ENCODE measurements at places on chromosomes 6 and 20. TPM values are rescaled to one million over a fixed set of nuclear protein-coding genes. Genes with fewer than 3 reads are reported as not detected.

- H3K27me3 ChIP-seq = no peaks in the 10 kb centered on the region
- no peaks in the 10 kb centered on the region for H3K36me3 ChIP-seq
- H3K4me3 ChIP-seq = no peak overlapping the region
- DNase-seq = no peak
Observed at GRCh38 chr20:8909596-8909995, 159.3 kb upstream of the PLCB4 start.

- H3K36me3 ChIP-seq = no peaks in the 10 kb centered on the region
- peak; percentile 53 for DNase-seq
- H3K4me3 ChIP-seq = no peak overlapping the region
- no peak overlapping the region for H3K27ac ChIP-seq
Observed at GRCh38 chr6:82555801-82556200, 192.2 kb downstream of the TPBG start.

- no peaks in the 10 kb centered on the region for H3K4me1 ChIP-seq
- H3K27me3 ChIP-seq = no peaks in the 10 kb centered on the region
- no peaks in the 10 kb centered on the region for H3K36me3 ChIP-seq
Observed at GRCh38 chr20:42093542-42094440, 475.6 kb upstream of the CHD6 start.

GRCh38 chr20:62887152-62887859 is 25.7 kb upstream of the TCFL5 start:
- peak; percentile 96 for DNase-seq
- H3K36me3 ChIP-seq = peaks cover 26% of the 10 kb centered on the region
- H3K4me1 ChIP-seq = peaks cover 15% of the 10 kb centered on the region
- H3K27me3 ChIP-seq = no peaks in the 10 kb centered on the region
- H3K4me3 ChIP-seq = no peak overlapping the region

GRCh38 chr20:3551681-3552434 is 81.0 kb downstream of the ATRN start:
- no peak for DNase-seq
- H3K4me3 ChIP-seq = no peak overlapping the region
- no peaks in the 10 kb centered on the region for H3K4me1 ChIP-seq
- H3K36me3 ChIP-seq = peaks cover 2% of the 10 kb centered on the region

GRCh38 chr6:33995309-33996119 is 150.4 kb downstream of the GRM4 start:
- no peaks in the 10 kb centered on the region for H3K4me1 ChIP-seq
- H3K27ac ChIP-seq = no peak overlapping the region
- H3K4me3 ChIP-seq = no peak overlapping the region
- no peak for DNase-seq

GRCh38 chr6:21393441-21394165 is 199.9 kb upstream of the SOX4 start:
- H3K36me3 ChIP-seq = no peaks in the 10 kb centered on the region
- peak; percentile 38 for DNase-seq
- no peaks in the 10 kb centered on the region for H3K27me3 ChIP-seq
- H3K4me3 ChIP-seq = no peak overlapping the region

GRCh38 chr6:134436281-134436815 is 118.4 kb upstream of the SGK1 start:
- H3K27ac ChIP-seq = peak overlapping the region; percentile 94
- peak; percentile 98 for DNase-seq
- H3K4me1 ChIP-seq = peaks cover 8% of the 10 kb centered on the region
- no peaks in the 10 kb centered on the region for H3K36me3 ChIP-seq

DNA sequence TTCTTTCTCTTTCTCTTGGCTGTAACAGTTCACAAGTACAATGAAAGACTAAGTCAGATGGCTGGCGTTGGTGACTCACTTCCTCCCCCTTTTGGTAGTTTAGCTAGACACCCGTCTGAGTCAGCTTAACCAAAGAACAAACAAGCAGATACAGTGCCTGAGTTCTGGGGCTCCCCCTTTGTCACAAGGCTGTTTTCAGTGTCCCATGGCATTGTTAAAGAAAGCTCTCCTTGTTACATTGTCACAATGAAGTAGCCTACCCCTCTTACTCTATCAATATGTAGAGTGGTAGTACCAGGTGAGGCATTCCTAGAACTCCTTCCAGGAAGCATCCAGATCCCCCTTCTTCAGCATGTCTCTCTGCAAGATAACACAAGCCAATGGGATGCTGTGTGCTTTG is 38.6 kb downstream of the KIAA0408 start:
- H3K4me1 ChIP-seq = peaks cover 2% of the 10 kb centered on the region
- H3K4me3 ChIP-seq = no peak overlapping the region
- H3K27me3 ChIP-seq = no peaks in the 10 kb centered on the region
- H3K36me3 ChIP-seq = no peaks in the 10 kb centered on the region
- H3K27ac ChIP-seq = no peak overlapping the region
- DNase-seq = peak; percentile 96

- DNase-seq = no peak
- H3K27me3 ChIP-seq = no peaks in the 10 kb centered on the region
- no peaks in the 10 kb centered on the region for H3K4me1 ChIP-seq
- H3K4me3 ChIP-seq = no peak overlapping the region
- no peaks in the 10 kb centered on the region for H3K36me3 ChIP-seq
- H3K27ac ChIP-seq = no peak overlapping the region
Observed at GRCh38 chr6:158686791-158687381, 37.0 kb downstream of the SYTL3 start.

DNA sequence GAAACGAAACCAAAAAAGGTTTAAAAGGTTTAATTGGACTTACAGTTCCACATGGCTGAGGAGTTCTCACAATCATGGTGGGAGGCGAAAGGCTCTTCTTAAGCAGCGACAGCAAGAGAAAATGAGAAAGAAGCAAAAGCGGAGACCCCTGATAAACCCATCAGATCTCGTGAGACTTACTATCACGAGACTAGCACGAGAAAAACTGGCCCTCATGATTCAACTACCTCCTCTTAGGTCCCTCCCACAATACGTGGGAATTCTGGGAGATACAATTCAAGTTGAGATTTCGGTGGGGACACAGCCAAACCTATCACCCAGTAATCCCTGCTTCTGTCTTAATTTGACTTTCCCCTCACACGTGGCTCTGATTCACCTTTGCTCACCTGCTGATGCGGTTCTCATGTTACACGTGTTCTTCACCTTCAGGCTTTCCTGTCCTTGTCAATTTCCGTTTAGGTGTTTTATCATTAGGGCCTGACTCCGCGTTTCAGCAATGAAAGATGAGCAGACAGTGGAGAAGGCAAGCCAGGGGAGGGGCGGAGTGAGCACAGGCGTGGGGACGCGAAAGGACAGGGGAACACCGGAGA is 57.1 kb downstream of the AGPAT4 start:
- H3K4me3 ChIP-seq = no peak overlapping the region
- H3K4me1 ChIP-seq = no peaks in the 10 kb centered on the region
- no peak overlapping the region for H3K27ac ChIP-seq
- no peaks in the 10 kb centered on the region for H3K36me3 ChIP-seq
- DNase-seq = no peak

- no peak overlapping the region for H3K27ac ChIP-seq
- H3K36me3 ChIP-seq = no peaks in the 10 kb centered on the region
- no peaks in the 10 kb centered on the region for H3K4me1 ChIP-seq
- H3K27me3 ChIP-seq = no peaks in the 10 kb centered on the region
- H3K4me3 ChIP-seq = no peak overlapping the region
Observed at GRCh38 chr6:137001299-137001976, 43.3 kb downstream of the IL20RA start.

DNA sequence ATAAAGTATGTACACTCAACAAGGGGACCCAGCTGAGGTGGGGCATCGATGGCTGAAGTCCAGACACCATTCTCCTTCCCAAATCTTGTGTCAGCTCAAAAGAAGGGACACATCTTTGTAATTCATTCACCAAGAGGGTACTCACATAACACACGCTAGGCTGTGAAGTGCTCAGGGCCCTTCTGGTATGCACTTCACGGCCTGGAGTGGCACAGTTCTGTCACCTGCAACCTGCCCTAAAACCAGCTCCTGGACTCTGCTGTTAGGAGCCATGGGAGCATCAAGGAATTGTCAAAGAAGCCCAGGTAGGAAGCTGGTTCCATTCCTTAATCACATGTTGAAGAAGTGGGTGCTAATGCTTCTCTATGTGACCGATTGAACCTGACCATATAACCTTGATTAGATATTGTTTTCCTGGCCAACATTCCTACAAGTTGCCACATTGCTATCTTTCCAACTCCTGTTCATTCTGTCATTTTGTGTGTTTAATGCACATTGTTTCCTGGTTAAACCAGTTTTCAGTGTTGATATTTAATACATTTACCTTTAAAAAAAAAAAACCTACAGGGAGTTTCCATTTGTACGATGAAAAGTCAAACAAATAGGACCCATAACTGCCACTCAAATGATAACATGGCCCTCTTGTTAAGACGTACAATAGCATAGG is 127.3 kb downstream of the TNFRSF21 start:
- H3K4me1 ChIP-seq = no peaks in the 10 kb centered on the region

GRCh38 chr6:167543602-167544497 is 219.0 kb downstream of the TTLL2 start:
- no peaks in the 10 kb centered on the region for H3K36me3 ChIP-seq
- H3K27me3 ChIP-seq = no peaks in the 10 kb centered on the region
- no peak overlapping the region for H3K4me3 ChIP-seq
- no peak overlapping the region for H3K27ac ChIP-seq
- no peaks in the 10 kb centered on the region for H3K4me1 ChIP-seq
- DNase-seq = peak; percentile 20

DNA sequence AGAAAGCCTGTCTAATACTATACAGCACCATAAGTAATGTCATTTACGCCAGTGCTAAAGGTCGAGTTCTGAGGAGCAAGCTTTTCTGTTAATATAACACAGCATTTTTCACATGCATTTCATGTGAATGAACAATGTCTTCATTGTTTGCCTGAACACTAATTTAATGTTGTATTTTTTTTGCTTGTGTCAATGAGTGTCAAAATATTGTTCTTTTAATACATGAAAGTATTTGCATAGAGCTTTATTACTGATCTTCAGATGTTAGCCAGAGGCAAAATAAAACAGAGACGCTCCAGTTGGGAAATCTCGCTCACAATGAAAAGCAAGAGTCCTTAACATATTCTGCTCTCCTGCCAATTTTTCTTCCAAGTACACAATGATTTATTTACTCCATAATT is 151.8 kb downstream of the FOXC1 start:
- no peak for DNase-seq
- no peaks in the 10 kb centered on the region for H3K4me1 ChIP-seq
- no peak overlapping the region for H3K27ac ChIP-seq
- H3K36me3 ChIP-seq = no peaks in the 10 kb centered on the region
- H3K4me3 ChIP-seq = no peak overlapping the region

GRCh38 chr6:119960456-119960855 is 610.9 kb upstream of the MAN1A1 start:
- no peaks in the 10 kb centered on the region for H3K27me3 ChIP-seq
- H3K4me1 ChIP-seq = no peaks in the 10 kb centered on the region
- DNase-seq = peak; percentile 8

DNA sequence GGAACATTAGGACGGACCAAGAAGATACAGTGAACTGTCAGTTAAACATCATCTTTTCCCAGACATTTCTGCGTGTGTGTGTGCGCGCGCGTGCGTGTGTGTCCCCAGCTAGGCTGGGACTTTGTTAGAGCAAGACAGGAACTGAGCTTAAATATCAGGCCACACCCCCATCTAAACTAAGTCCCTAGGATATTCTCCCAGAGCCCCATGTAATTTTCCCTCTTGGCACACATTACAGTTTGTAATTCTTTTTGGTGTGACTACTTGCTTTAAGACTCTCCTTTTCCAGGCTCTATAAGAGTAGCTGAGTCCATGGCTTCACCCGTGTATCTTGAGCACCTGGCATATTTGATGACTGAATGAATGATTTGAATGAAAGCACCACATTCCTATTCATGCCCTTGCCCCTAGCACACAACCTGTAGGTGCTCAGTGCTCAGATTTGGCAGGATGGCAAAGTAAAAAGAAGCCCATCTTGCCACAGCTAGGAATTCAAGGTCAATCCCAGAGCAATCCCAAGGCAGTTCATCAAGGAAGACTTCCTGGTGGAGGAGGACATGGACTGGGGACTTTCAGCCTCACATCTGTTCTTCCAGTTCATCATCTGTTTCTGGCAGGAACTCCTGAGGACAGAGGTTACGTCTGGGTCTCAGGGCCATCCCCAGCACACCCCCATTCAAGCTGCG is 69.2 kb downstream of the MRPL14 start:
- H3K36me3 ChIP-seq = no peaks in the 10 kb centered on the region
- H3K4me3 ChIP-seq = no peak overlapping the region
- no peaks in the 10 kb centered on the region for H3K27me3 ChIP-seq

DNA sequence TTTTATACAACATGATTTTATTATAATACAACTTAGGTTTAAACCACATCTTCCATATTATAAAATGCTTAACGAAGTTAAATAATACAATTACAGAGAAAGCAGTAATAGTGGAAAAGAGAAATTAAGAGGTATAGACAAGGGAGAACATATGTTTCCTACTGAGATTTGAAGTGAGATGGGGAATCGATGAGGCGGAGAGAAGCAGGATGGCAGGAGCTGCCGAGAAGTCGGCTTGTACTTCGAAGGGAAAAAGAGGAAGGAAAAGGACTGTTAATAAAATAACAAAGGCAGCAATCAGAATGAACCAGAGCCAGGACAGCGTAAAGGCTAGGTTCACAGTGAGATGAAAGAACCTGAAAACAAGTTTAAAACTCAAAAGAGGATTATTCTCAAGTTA is 15.4 kb downstream of the FBXL4 start:
- no peak overlapping the region for H3K4me3 ChIP-seq
- no peak overlapping the region for H3K27ac ChIP-seq
- no peak for DNase-seq
- peaks cover 2% of the 10 kb centered on the region for H3K4me1 ChIP-seq
- no peaks in the 10 kb centered on the region for H3K36me3 ChIP-seq
- no peaks in the 10 kb centered on the region for H3K27me3 ChIP-seq

The E2F3 gene
- 3.1 TPM for total RNA-seq

The IL17A gene
- total RNA-seq = not detected

The DEFB132 gene
- not detected for total RNA-seq

The OPRM1 gene
- not detected for total RNA-seq

The SLC35F1 gene
- under 0.01 TPM for total RNA-seq

The RBPJL gene
- total RNA-seq = not detected

The LHFPL5 gene
- total RNA-seq = not detected

The NT5E gene
- total RNA-seq = 257 TPM

The ANKRD66 gene
- total RNA-seq = not detected

The CCND3 gene
- 10.3 TPM for total RNA-seq

The NDRG3 gene
- 37.8 TPM for total RNA-seq

The LAMA4 gene
- total RNA-seq = 494 TPM

The SLPI gene
- 0.17 TPM for total RNA-seq

The DEFB124 gene
- not detected for total RNA-seq

Data from fibroblast of lung (primary cell).